ENCODE measurements at places on chromosomes 13 and 19. TPM values are rescaled to one million over a fixed set of nuclear protein-coding genes. Genes with fewer than 3 reads are reported as not detected.
A peak's percentile ranks its signal among the peaks of the same experiment; 100 is the strongest.

DNA sequence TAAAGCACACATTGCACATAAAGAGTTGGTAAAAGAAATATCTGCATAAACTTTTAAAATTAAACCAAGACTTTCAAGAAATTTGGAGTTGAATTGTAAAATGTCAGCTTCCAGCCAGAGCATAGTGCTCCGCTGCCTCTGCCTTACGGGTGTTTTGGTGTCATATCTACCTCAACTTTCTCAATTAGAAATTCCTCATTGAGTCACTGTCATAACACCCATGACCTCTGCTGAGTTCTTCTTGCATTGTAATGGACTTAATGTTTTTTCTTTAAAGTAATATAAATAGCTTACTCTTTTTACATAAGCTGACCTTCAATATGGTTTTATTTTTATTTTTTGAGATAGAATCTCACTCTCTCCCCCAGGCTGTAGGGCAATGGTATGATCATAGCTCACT lies 551.0 kb upstream of the NBEA start:
- no peak for DNase-seq

Gene GAPDHS
- not detected for polyA plus RNA-seq

- no peak for DNase-seq
These were observed 16.1 kb downstream of the CEACAM6 start for GRCh38 chr19:41771410-41771809.

Gene ZSCAN4
- not detected for polyA plus RNA-seq

DNA sequence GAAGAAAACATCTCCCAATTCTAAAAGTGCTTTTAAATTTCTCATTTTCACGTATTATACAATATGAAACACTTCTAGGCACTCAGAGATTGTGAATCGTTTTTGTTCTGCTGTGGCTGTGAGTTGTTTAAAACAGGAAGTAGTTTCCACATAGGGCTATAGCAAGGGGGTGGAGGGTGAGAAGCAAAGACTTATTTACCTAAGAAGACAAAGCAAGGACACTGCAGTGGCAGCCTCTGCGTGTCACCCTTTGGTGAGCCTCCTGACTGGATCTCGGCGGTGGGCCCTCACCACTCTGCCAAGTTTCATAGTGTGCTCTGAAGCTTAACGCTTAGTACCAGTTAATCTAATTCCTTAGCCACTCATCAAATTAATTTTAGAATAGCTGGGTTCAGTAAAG lies 56.8 kb downstream of the TNFSF13B start:
- DNase-seq: no peak

- no peak for DNase-seq
These were observed 437.7 kb downstream of the IRS2 start for GRCh38 chr13:109348519-109349258.

DNA sequence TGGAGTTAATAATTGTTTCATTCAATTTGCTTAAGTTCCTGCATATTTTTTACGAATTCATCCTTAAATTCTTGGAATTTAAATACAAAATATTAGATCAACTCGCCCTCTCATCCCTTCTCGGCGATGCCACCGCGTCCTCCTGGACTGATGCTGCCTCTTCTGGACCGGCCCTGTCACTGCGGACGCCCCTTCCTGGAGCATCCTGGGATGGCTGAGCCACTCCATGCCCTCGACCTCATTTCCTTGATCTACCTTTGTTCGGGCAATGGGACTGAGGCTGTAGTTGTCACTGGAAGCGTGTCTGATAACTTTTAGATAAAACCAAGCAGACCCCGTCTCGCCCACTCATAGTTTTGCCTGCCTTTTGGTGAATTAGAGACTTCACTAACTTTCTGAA lies 283.7 kb downstream of the TEX29 start:
- no peak for DNase-seq

Gene COMP
- 0.07 TPM for polyA plus RNA-seq

DNA sequence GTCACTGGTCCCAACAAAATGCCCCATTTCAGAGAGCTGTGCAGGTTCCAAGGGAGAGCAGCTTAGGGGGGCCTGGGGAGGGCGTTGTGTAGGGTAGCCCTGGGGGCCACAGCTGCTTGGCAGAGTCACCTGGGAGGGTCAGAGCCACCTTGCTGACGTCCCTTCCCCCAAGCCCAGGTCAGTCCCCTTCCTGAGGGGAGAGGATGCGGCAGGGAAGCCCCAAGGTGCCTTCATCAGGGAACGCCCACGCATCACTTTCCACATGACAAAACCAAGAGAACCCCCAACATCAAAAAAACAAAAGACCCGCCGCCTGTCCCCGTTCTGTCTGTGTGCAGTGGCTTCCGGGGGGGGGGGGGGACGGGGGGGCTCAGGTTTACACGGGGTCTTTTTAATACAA lies 5.3 kb upstream of the UQCR11 start:
- DNase-seq: no peak

- no peak for DNase-seq
These were observed 575.8 kb downstream of the DACH1 start for GRCh38 chr13:71290963-71291841.

Gene ZFP14
- polyA plus RNA-seq: 10.7 TPM

Gene C3
- polyA plus RNA-seq: 21.5 TPM

GRCh38 chr13:105403086-105403485 lies 1132.4 kb downstream of the EFNB2 start:
- DNase-seq: no peak

DNA sequence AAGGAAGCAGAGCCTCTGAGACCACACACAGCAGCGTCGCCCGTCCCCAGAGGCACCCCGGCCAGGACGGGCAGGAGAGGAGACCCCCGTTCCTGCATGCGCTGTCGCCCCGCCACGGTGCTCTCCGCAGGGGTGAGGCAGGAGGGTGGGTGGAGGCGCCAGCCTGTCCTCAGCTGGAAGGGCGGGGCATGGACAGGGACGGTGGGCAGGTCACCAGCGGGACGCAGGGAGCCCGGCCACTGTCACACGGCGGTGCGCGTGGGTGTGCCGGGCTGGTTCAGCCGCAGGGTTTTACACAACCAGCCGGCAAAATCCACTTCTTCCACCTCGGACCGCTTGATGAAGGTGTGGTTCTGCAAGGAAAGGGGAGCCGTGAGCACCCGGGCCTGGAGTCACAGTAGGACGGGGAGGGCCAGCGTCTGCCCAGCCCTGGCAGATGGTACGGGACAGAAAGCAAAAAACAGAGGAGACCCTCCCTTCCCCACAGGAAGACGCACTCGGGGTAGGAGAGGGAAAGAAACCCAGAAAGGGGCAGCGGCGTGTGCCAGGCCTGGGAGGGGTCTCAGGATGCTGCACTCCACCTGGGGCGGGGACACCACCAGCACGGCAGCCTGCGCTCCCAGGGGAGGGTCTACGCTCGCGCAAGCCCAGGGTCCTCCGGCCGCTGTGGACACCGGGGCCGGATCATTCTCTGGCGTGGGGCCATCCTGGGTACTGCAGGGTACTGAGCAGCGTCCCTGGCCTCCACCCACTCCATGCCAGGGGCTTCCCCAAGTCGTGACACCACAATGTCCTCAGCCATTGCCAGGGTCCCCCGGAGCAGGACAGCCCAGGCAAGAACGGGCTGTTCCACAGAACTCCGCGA lies 23.9 kb upstream of the ZBTB7A start:
- DNase-seq: no peak

DNA sequence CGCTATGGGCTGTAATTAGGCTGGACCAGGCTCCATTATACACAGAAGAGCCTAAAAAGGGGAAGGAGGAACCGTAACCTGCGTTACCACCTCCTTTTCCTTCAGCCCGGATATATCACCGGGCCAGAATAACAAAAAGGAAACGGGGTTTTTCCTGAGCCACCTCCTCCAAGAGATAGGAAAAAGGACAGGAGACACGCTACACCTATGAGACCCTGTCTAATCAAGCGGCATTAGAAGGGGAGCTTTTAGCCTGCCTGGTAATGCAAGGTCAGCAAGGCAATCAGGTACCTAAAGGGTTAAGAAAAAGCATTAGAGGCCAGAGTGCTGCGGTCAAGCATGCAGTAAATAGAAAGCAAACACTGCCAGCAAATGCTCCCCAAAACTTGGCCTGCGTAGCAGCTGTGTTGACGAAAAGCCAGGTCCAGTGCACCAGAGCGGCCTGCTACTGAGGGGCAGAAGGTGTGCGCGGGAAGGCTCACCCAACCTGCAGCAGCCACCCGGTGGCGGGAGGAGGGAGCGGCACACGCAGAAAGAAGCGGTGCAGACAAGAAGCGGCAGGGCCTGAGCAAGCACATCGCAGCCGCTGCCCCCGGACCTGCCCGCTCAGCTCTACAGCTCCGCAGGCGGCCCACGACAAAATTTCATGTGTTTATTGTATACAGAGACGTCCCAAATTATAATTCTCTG lies 1466.1 kb downstream of the UQCRFS1 start:
- DNase-seq: no peak

DNA sequence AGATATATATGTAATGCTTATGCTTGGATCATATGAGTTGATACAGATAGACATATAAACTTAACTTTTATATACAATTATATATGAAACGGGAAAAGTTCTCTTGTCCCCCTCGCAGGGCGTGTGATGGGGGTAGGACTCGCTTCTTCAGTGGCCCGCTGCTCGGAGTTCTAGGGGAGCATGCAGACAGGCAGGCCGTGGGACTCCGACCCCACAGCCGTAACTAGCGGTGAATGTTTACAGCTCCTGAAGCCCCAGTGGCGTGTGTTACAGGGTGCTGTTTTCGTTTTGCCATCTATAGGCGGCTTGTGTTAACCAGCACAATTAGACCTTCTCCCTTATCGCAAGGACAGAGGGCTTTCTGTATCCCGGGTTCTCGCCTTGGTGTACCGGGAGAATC lies 1899.8 kb downstream of the PCDH9 start:
- no peak for DNase-seq

Gene OR7A5
- 0.04 TPM for polyA plus RNA-seq

DNA sequence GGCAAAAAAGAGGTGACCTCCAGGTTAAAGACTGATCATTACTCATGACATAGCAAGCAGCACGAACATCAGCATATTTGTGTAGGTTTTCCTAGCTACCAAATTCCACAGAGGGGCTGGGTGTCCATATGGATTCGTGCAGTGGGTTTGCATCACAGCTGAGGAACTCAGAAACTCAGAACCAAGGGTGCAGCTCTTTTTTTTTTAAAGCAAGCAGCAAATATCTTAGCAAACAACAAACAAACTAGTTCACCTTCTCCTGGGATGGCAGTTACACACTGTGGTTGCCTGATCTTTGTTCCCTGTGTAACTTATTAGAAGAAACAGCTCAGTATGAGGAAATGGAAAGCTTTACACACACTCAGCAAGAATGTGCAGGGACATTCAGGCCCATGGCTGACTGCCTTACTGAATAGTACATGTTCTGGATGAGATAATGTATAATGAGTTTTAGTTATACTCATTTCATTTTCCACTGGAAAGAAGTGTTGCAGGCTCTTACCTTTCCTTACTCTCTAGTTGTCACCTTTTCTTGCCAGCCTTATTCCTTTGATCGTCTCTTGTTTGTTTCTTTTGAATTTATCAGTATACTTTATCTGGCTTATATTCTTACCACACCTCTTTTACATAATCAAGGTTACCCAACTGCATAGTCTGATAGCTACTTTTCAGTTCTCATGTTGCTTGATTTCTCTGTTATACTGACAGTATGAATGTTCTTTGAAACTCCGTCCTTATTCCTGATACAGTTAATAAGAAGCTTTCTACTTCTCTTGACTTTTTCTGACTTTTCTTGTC lies 4.3 kb downstream of the NDFIP2 start:
- peak; percentile 13 for DNase-seq

DNA sequence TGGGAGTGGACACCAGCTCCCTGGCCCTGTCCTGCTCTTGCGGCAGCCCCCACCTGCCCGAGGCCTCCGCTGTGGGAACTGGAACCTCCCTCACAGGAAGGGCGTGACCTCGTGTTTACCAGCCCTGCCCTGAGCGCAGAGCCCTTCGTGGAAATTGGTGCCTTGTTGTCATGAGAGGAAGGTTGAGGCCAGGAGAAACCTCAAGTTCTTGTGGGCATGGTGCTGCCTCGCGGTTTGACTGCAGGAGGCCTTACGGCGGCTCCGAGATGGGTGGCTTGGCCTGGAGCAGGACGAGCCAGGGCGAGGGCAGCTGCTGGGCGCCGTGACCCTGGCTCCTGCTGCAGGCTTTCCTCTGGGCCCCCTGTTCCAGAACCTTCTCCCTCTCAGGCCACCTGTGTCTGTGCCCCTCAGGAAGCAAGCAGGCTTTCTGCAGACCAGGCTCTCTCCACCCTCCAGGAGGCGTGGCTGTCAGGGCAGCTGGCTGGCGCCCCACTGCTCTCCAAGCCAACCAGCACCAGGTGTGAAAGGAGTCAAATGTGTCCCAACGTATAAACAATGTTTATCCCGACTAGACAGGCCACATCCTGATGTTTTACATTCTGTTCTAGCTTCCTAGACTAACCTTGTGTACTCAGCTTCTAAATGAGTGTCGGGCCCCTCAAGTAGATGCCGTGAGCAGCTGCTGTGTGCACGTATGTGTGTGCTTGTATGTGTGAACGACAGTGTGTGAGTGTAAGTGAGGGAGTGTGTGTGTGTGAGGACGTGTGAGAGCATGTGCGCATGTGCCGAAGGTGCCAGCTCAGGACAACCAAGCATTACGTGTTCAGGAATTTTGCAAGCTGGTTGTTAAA lies 10.4 kb upstream of the RASA3 start:
- DNase-seq: no peak

DNA sequence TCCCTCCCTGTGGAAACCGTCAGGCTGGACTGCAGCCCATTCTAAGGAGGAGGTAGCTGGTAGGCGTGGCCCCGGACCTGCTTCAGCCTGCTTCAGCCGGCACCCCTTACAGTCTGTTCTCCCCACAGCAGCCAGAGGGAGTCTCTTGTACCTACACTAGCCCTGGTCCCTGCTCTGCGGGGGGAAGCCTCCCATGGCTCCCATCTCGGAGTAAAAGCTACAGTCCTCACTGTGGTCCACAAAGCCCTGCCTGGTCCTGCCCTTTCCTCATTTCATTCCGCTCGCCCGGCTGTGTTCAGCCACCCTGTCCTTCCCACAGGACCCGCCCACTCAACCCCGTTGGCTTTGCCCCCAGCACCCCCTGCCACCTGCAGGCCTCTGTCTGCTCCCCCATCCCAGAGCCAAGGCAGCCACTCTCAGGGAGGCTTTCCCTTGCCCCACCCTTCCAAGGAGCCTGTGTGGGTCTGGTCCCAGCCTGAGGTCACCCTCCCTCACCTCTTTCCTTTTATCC lies 1.3 kb downstream of the PGLYRP1 start:
- DNase-seq: no peak

DNA sequence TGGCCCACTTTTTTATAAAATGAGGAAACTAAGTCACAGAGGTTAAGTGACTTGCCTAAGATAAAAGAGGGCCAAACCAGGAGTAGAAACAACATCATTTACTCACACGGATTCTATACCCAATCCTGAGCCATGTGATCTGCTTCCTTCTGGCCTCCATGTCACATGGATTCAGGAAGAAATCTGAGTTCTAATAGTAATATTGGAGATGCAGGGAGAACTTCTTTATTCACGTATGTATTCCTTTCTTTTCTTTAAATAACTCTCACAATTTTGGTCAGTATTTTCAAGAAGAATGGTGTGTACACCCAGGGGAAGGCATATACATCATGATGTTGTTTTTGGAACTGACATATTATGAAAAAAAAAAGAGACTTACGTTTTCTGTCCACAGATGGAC lies 1.8 kb downstream of the POSTN start:
- DNase-seq: no peak

Gene CRX
- polyA plus RNA-seq: not detected

- no peak for DNase-seq
These were observed 4.8 kb downstream of the ADPRHL1 start for GRCh38 chr13:113448545-113448884.

Gene MCEMP1
- 0.66 TPM for polyA plus RNA-seq

Measured in right renal pelvis (tissue), 4 donors.